ENCODE measurements at places on chromosomes 3 and 15.

DNA sequence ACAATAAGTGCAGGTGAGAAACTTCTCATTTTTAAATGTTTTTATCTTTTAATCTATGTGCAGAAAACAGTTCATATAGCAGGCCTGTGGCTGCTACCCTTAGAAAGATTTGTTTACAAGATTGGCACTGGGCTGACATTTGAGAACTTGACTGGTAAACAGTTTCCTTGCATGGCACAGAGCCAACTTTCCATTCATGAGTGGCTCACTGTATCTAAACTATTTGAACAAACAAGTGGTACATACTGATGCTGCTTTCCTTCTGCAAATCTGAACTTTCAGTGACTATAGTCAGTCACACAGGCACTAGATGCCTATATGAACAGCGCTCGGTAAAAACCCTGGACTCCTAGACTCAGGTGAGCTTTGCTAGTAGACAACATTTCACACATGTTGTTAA, 6.3 kb upstream of the GTPBP8 start:
- DNase-seq = no peak

DNA sequence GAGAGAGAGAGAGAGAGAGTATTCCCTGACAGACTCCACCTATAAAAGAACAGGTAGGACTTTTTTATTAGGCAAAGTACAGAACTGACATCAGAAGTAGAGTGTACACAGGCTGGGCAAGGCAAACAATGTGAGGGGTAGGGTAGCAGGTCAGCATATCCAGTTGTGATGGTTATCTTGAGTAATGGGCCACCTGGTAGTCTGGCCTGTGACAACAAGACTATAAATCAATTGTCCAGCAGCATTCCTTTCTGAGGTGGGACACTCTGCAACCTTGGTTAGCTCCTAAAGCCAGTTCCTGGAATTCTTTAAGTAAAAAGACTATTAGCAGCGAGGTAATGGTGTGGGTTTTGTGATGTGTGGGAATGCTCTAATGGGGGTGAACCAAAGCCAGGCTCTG, 14.9 kb upstream of the TMCC1 start:
- no peak for DNase-seq

DNA sequence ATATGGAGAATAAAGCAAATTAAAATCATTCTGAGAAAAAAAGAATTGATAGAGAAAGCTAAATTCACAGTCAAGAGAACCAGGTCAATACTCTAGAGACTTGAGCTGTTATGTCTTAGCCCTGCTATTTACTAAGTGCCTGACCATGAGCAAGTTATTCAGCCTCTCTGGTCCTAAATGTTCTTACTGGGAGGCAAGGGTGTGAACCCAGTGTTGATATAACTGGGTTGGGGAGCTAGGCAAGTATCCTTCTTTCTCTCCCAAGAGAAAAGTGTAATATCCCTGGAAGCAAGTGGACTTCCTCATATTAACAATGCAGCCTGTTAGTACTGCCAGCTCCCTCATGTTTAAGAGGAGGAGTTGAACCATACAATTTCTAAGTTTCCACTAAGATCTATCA, 488.9 kb upstream of the RASGRP1 start:
- no peak for DNase-seq

DNA sequence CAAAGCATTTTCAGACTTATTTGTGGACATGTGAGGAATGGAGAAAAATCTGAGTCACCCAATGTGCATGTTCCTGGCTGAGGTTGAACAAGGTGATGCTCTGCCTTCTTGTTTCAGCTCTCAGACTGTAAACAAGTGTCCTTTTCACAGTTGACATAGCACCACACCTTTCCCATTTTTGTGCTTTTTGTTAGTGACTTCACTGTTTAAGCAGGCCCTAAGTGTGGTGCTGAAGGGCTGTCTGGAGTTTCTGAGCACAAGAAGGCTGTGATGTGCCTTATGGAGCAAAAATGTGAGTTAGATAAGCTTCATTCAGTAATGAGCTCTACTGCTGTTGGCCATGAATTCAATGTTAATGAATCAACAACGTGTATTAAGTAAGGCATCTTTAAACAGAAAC, 20.4 kb downstream of the ABI3BP start:
- no peak for DNase-seq

GRCh38 chr3:114034211-114034610, 22.1 kb downstream of the CCDC191 start:
- DNase-seq = no peak

GRCh38 chr3:79361748-79362378, 405.9 kb downstream of the ROBO1 start:
- DNase-seq = no peak

GRCh38 chr3:129773691-129774663, 119.5 kb downstream of the TMCC1 start:
- DNase-seq = no peak

DNA sequence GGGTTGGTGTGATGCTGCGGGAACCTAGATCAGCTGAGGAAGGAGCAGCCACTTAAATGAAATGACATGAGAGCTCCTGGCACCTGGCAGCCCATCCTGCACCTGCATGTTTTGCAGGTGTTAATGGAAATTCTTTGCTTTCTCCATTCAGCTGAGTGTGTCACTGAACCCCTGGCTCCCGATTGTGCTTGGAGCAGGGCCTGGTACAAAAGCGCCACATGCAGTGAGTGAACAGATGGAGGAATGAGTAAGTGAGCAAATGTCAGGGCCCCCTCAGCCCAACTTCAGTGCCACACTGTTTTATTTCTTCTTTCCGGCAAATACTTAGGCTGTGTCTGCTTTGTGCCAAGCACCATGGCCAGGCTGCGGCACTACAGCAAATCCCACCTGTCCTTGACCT, 132.2 kb downstream of the ASB7 start:
- DNase-seq = no peak

- no peak for DNase-seq
Measured at GRCh38 chr3:72891053-72891855, 3.4 kb downstream of the GXYLT2 start.

DNA sequence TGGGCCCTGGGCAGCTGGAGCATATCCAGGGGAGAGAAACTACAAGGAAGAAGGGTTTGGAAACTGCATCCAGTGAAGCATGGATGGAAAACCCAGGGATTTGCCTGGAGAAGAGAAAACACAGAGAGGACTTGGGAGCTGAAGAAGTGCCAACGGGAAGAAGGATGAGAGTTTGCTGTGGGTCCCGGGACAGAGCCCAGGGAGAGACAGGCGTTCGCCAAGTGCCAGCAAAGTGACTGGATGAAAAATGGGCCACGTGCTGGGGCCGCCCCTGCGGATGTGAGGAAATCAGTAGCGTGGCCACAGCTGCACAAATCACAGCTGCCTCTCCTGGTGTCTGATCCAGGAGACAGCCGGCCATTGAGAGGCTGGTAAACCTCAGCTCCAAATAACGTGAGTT, 70.4 kb downstream of the HES1 start:
- DNase-seq = no peak

GRCh38 chr3:185843126-185843525, 18.3 kb upstream of the IGF2BP2 start:
- no peak for DNase-seq

- DNase-seq = no peak
Measured at GRCh38 chr3:63030666-63031065, 155.4 kb upstream of the CADPS start.

DNA sequence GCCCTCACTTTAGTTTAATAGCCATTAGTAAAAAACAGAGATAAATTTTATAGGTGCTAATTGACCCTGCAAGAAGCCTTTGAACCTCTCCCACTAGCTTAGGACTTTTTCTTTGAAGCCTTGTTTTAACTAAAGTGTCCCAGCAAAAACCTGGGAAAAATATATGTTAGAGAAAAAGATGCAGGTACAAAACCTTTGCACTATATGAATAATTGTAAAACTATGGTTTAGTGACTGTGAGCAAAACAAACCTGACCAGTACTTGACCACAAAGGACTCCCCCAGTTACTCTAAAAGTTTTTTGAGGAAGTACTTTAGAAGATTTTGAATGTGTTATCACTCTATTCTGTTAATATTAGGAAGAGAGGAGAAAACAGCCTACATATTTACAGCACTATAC, 123.3 kb upstream of the TP63 start:
- DNase-seq = no peak

DNA sequence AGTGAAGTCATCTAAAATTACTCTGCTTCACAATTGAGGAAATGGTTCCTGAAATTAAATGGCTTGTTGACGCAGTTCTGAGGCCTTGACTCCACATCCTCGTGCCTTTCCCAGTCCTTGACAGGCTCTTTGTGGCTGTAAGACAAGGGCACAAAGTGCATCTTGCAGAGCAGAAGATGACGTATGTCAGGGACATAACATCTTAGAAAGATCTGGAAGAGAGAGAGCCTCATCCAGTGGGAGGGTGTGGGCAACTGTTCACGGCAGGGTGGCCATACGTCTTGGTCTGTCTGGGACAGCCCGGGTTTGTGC, 91.0 kb downstream of the CHRNA7 start:
- DNase-seq = no peak

DNA sequence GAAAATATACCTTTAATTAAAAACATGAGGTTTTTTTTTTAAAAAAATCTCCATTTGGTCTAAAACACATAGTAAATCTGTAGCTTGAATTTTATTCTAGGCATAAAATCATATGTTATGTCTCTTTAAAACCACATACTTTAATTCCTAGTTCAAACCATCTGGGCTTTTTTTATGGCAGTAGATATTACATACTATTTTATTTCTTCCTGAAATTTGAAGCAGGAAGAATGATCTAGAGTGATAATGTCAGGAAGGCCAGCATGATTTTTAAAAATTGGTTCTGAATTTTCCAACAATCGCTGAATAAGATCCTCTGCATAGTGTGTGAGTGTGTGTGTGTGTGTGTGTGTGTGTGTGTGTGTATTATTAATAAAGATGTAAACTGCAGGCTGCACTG, 420.3 kb downstream of the NAALADL2 start:
- no peak for DNase-seq

DNA sequence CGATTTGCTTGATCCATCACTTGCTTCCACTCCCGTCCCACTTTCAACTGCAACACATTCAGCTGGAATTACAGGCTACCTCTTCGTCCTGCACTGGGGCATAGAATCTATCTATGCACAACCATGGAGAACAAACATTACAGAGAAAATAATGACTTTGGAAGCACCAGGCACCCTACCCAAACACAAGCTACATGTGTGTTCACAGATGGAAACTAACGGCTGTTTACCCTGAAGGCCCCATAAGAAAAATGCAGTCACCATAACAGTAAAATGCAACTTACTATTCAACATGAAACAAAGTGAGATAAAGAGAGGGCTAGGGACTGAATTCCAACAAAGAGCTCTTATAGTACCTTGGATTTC, 496.8 kb downstream of the FOXP1 start:
- no peak for DNase-seq

- DNase-seq = no peak
Measured at GRCh38 chr3:66673293-66673692, 172.5 kb upstream of the LRIG1 start.

DNA sequence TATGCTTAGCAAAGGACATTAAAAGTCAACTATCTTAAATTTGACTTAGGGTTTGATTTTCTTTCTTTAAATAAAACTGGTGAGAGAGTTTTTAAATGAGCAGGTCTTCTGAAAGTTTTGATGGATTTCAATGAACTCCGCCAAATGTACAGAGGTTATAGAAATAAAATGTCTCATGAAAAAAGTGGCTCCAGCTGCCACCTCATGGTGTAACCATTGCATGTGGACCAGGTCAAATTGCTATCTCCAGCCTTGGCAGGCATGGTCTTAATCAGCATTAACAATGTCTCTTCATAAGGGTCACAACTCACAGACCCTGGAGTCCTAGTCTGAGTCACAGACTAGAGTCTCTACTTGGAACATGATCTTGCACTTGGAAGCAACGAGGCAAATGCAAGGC, 182.3 kb downstream of the ADAMTS17 start:
- DNase-seq = no peak

GRCh38 chr3:53490459-53490968, 3.9 kb upstream of the CACNA1D start:
- DNase-seq = no peak

DNA sequence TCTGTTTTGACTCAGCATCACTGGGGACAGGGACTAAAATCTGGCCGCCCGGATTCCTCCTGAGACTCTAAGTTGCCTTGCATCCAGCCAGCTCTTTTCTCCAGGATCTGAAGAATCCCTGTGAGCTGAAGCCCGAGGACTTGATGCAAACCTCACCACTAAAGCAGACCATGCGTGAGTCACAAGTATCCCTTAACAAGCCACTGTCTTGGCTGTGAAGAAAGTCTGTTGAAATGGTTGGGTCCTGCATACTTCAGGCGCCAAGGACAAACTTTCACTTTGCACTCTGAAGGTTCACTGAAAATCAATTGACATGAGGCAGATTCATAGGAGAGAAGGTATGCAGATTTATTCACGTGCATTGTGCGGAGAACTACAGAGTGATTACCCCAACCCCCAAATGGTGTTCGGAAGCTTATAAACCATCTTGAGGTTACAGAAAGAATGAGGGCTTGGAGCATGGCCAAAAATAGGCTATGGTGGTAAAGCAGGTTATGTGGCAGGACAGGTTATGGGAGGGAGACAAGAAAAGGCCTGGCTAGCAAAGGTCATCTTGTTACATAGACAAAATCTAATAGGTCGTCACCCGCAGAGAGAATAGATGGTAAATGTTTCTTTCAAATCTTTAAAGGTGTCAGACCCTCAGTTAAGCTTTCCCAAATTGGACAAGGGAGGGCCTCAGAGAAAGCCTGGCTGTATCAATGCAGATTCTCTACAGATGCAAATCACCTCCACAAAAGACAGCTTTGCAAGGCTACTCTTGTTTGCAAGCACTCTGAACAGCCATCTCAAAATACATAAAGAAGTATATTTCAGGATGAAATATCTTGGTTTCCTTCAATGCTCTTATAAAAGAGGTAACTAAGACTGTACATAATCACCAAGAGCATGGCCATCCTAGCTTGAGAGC, 126.3 kb upstream of the PLAAT1 start:
- no peak for DNase-seq
